ENCODE measurements at places on chromosomes 1 and 21.

DNA sequence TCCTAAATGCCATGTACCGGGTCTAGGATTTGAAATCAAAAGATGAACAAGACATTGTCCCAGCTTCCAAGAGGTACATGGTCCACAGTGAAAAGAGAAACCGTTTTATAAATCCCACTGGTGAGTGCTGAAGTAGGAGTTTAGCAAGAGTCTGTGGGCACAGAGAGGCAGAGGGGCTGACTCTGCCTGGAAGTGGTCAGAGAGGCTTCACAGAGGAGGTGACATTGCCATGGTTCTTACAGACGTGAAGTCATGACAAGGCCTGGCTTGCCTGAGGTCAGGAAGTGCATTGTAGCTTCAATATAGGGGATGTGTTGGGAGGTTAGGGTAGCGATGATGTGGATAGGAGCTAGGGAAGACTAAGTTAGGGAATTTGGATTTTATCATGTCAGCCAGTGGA lies 28.4 kb downstream of the MAPKAPK2 start:
- no peaks in the 10 kb centered on the region for H3K27me3 ChIP-seq
- H3K36me3 ChIP-seq = peaks cover 11% of the 10 kb centered on the region
- no peak for DNase-seq
- no peak overlapping the region for H3K27ac ChIP-seq

GRCh38 chr1:232776526-232777106 lies 28.6 kb upstream of the MAP10 start:
- no peaks in the 10 kb centered on the region for H3K4me1 ChIP-seq
- no peak for DNase-seq
- H3K4me3 ChIP-seq = no peak overlapping the region
- peaks cover 4% of the 10 kb centered on the region for H3K27me3 ChIP-seq
- H3K36me3 ChIP-seq = no peaks in the 10 kb centered on the region
- no peak overlapping the region for H3K27ac ChIP-seq

DNA sequence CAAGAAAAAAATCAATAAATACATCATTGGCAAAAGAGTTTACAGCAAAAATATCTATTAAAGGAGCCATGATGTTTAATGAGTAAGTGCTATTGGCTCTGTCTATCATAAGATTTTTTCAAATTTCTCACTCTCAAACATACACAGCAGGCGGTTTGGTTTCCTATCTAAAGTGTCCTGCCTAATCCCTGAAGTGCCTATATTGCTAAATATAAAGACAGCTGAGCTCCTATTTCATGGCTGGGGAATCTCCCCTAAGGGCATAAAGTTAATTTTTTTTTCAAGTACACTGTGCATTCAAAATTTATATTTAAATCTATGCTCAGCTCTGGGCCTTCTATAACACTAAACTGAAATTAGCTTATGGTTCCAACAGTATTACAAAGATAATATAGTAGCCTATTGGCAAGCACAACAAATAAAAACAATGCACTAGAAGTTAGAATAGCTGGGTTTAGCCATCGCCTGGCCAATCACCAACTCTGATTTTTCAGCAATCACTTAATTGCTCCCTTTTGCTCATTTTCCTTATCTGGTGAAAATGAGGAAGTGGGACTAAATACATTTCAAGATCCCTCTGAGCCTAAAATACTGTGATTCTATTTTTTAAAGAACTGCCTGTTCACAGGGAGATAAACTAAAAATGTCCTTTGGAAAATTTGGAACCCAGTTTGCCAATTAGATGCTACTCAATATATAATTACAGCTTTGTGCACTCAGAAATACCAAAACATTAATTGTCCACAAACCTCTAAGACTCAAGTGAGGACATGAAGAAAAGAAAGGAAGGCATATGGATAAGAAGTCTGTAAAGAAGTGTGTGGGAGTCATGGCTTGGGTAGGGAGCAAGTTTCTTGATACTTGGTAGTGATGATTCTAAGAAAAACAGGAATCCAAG lies 62.5 kb downstream of the WDR64 start:
- no peaks in the 10 kb centered on the region for H3K36me3 ChIP-seq
- H3K4me3 ChIP-seq = no peak overlapping the region
- no peak overlapping the region for H3K27ac ChIP-seq
- no peak for DNase-seq
- peaks cover 22% of the 10 kb centered on the region for H3K4me1 ChIP-seq

GRCh38 chr1:200400556-200400955 lies 9.3 kb downstream of the ZNF281 start:
- no peak overlapping the region for H3K27ac ChIP-seq
- no peaks in the 10 kb centered on the region for H3K27me3 ChIP-seq
- DNase-seq = no peak
- H3K4me1 ChIP-seq = peaks cover 30% of the 10 kb centered on the region

- peak overlapping the region; percentile 2 for H3K27ac ChIP-seq
- peaks cover 40% of the 10 kb centered on the region for H3K36me3 ChIP-seq
- H3K27me3 ChIP-seq = no peaks in the 10 kb centered on the region
- peaks cover 56% of the 10 kb centered on the region for H3K4me1 ChIP-seq
- DNase-seq = no peak
Observed at GRCh38 chr1:27471477-27471876, 18.5 kb downstream of the WASF2 start.

- H3K4me3 ChIP-seq = no peak overlapping the region
- peak; percentile 14 for DNase-seq
- no peaks in the 10 kb centered on the region for H3K36me3 ChIP-seq
- H3K4me1 ChIP-seq = peaks cover 13% of the 10 kb centered on the region
Observed at GRCh38 chr1:44035726-44036408, 4.6 kb upstream of the SLC6A9 start.

DNA sequence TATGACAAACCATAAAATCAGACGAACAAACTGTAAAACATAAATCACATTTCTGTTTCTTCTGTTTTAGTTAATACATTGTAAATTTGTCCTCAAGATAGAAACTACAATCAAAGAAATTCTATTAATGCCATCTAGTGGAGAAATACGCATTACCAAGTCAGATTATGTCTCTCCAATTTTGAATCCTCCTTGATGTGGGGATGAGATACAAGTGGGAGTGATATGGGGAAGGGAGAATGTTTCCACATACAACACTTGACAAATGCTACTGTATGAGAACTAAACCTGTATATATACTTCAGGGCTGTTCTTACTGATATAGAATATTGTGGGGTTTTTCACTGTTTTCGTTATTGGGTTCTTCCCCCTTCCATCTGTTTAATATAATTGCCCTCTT lies 2.6 kb downstream of the HFM1 start:
- H3K36me3 ChIP-seq = no peaks in the 10 kb centered on the region
- H3K4me1 ChIP-seq = peaks cover 6% of the 10 kb centered on the region
- no peak overlapping the region for H3K4me3 ChIP-seq
- DNase-seq = no peak

GRCh38 chr1:178341261-178341956 lies 155.4 kb downstream of the CLEC20A start:
- DNase-seq = no peak
- H3K4me3 ChIP-seq = no peak overlapping the region
- no peaks in the 10 kb centered on the region for H3K4me1 ChIP-seq
- H3K27me3 ChIP-seq = peaks cover 6% of the 10 kb centered on the region
- no peaks in the 10 kb centered on the region for H3K36me3 ChIP-seq

DNA sequence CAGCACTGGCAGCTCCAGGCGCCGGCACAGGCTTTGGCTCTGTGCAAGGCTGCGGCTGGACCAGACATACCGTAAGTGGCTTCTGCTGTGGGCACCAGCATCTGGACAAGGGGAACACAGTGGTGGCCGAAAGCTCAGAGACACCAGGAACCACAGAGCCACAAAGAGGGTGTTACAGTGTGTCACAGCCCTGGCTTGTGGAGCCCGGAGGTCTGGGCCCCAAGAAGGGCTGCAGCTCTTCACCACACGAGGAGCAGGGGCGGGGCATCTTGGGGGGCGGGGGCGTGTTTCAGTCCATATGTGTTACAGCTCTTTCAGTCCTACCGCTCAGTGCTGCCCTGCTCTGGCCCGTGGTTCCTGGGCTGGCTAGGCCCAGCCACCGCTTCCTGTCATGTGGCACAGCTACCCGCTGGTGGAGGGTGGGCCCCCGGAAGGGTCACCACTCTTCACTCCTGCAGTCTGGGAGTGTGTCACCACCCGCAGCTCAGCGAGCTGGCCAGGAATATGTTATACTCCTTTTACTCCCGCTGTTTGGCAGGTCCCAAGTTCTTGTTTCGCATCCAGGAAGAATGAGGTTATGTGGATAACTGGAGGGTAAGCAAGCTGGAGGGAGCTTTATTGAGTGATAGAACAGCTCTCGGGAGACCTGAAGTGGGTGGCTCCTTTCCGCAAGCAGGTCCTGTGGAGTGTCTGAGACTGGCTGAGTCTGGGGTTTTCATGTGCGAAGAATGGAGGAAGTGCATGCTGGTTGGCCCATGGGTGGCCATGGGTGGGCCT lies 3.3 kb upstream of the LSM10 start:
- H3K4me1 ChIP-seq = peaks cover 19% of the 10 kb centered on the region
- peak overlapping the region; percentile 40 for H3K4me3 ChIP-seq
- H3K36me3 ChIP-seq = peaks cover 4% of the 10 kb centered on the region
- DNase-seq = peak; percentile 60
- peak overlapping the region; percentile 73 for H3K27ac ChIP-seq
- no peaks in the 10 kb centered on the region for H3K27me3 ChIP-seq

- H3K36me3 ChIP-seq = peaks cover 2% of the 10 kb centered on the region
- no peak for DNase-seq
- peak overlapping the region; percentile 62 for H3K4me3 ChIP-seq
- no peaks in the 10 kb centered on the region for H3K27me3 ChIP-seq
- peaks cover 27% of the 10 kb centered on the region for H3K4me1 ChIP-seq
Observed at GRCh38 chr1:66787641-66788040, 13.4 kb downstream of the INSL5 start.

DNA sequence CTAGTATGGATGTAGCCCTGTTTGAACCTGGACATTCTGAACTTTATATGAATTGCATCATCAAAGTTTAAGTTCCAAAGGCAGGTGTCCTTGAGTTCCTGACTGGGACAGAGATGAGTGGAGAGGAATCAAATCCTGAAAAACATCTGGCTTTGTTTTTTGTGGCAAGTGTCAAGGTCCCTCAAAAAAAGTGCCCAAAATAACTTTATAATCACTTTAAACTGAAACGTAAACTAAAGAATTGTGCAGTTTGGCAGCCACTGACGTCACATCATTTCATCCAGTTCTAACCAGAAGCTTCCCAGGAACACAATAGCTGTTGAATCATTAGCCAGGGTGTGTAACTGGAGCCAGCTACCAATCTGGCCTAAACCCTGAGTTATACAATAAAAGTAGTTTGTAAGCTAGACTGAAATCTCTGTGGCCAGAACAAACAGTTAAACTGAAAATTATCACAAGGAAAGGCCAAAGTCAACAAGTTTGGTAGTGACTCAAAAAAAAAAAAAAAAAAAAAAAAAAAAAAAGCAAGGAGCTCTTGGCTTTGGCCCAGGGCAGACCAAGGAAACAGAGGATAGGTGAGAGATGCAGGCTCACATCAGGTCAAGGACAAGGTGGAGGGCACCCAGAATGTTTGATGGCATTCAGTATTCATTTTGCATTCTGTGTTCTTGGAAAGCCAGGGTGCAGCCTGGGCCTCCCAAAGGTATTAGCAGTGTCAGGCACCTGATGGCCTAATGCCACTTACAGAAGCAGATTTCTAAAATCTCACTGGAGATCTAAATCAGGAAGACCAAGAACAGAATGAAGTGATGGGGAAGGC lies 74.3 kb downstream of the TNFSF18 start:
- no peaks in the 10 kb centered on the region for H3K4me1 ChIP-seq
- no peak for DNase-seq
- H3K4me3 ChIP-seq = no peak overlapping the region
- no peaks in the 10 kb centered on the region for H3K36me3 ChIP-seq
- H3K27me3 ChIP-seq = no peaks in the 10 kb centered on the region
- no peak overlapping the region for H3K27ac ChIP-seq

DNA sequence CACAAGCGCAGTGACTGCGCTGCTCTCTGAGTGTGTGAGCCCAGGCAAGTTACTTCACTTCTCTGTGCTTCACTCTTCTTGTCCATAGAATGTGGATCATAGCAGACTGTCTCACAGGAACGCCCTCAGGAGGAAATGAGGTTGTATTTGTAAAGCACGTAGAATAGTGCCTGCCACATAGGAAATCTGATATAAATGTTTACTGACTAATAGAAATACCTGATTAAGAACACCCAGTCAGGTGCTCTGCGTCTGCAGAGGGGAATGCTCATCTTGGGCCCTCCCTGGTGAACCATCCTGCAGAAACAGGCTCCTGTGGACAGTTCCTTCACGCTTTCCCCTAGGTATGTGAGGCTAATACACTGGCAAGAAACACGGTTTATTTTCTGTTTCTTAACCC lies 100.3 kb downstream of the BEND5 start:
- no peak for DNase-seq
- H3K27ac ChIP-seq = no peak overlapping the region
- H3K4me1 ChIP-seq = peaks cover 2% of the 10 kb centered on the region

DNA sequence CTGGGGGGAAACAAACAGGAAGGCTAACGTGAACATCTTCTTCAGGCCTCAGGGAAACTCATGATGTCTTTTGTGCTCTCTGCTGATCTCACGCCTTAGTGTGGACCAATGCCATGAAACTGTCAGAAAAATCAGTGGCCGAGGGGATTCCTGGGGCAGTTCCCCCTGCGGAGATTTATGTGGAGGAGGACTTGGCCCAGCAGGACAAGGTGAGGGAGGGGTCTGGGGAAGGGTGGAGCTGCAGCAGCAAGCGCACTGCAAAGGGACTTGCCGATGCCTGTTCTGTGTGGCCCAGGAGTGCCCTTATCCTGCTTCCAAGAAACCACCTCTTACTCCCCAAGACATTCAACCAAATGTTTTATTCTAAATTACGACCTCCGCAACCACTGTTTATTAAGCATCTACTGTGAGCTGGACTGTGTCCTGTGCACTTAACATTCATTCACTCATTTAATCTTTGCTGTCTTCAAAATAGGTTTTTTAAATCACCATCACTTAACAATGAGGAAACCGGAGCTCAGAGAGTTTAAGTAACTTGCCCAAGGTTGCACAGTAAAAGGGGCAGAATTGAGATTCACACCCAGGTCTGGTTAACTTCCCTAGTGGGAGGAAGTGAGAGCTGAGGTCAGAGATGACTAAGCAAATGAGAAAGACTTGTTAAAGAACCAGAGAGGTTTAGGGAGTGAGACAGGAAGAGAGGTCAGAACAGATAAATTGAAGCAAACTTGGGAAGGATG lies 49.7 kb downstream of the FHAD1 start:
- H3K27ac ChIP-seq = no peak overlapping the region
- H3K27me3 ChIP-seq = peaks cover 3% of the 10 kb centered on the region
- no peak overlapping the region for H3K4me3 ChIP-seq
- DNase-seq = no peak
- no peaks in the 10 kb centered on the region for H3K36me3 ChIP-seq

GRCh38 chr1:114310695-114311271 lies 157.1 kb upstream of the SYT6 start:
- no peak for DNase-seq
- no peak overlapping the region for H3K27ac ChIP-seq
- H3K27me3 ChIP-seq = no peaks in the 10 kb centered on the region
- no peak overlapping the region for H3K4me3 ChIP-seq
- no peaks in the 10 kb centered on the region for H3K36me3 ChIP-seq
- no peaks in the 10 kb centered on the region for H3K4me1 ChIP-seq

Measured in activated naive CD8-positive, alpha-beta T cell treated with anti-CD3 and anti-CD28 coated beads for 36 hours (primary cell).